Stimulated activated CD8-positive, alpha-beta memory T cell treated with anti-CD3 and anti-CD28 coated beads, Interleukin-7, amount 100 ng/mL, for 1 hour (primary cell): ENCODE measurements at places on chromosomes 5 and 9.

DNA sequence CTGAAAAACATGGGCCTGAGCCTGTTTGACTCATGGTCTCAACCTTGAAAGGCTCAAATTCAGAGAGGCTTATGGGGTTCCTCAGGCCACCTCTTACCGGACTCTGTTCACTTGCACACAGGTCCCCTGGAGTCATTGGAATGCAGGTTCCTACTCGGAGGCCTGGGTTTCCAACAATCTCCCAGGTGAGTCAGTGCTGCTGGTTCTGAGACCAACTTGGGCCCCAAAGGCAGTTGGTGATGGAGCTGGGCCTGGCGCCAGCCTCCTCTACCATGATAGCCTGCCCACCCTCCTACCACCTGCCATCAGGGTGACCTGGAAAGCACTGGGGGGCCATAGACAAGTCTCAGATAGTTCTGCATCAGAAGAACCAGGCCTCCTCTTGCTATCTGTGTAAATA, 188.4 kb downstream of the RGS3 start:
- DNase-seq, result no peak

DNA sequence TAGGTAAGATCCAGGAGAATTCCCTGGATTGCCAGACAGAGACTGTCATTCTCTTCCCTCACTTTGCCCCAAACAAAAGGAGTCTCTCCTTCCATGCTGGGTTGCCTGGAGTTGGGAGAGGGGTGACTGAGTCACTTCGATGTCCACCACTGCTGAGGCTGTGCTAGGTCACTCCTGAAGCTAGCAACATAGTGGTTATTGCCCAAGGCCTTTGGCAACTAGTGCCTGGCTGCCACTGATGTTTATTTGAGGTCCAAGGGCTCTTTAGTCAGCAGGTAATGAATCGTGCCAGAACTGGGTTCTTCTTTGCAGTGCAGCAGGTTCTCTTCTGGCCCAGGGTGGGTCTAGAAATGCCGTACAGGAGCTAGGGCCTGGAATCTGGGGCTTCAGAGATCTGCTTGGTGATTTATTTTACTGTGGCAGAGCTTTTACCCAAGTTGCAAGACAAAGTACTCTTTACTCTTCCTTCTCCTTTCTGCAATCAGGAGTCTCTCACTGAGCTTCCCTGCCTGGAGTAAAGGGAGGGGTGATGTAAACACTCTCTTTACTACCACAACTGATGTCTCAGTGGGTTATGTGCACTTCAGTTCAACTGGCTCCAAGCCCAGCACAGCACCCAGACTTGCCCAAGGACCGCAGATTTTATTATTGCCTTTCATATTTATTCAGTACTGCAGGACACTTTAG, 155.7 kb upstream of the SH3GL2 start:
- no peak for DNase-seq

DNA sequence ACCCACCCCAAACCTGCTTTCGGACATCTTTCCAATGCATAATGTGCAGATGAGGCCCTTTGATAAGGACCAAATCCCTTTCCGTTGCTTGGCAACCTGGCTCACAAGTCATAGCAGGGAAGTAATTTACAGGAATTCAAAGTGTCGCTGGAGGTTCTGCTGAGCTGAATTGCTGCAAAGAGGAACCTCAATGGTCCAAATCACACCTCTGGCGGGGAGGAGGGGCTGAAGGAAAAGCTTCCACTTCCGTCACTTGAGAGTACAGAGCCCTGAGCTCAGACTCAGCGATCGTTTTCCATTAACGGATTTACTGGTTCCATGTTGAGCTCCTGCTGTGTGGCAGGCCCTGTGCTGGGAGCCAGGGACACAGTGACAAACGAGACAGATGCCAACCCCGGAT, 99.3 kb downstream of the KCNIP1 start:
- DNase-seq, result no peak

DNA sequence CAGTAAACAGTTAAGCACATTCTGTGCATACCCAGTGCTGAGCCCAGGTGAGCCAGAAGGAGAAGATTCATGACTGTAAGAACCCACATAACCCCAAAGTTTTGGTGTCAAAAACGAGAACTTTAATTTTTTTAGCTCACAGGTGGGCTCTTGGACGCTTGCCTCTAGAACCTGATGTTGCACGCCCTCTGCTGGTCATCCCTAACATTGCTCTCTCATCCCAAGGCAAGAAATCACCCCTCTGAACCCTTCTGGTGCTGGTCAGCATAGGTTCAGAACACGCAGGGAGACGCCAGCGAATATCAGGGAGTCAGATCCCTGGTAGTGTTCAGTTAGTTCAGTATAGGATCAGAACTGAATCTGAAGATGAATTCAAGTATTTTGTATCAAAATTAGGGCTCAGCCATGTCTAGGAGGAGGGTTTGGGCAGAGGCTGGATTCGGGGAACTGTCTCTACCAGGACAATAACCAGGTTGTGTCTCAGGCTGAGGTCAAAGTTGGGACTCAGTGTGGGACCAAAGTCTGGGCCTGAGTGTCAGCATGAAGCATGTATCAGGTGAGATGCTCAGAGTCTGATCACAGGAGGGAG, 4.1 kb upstream of the DNAJB5 start:
- DNase-seq, result no peak

DNA sequence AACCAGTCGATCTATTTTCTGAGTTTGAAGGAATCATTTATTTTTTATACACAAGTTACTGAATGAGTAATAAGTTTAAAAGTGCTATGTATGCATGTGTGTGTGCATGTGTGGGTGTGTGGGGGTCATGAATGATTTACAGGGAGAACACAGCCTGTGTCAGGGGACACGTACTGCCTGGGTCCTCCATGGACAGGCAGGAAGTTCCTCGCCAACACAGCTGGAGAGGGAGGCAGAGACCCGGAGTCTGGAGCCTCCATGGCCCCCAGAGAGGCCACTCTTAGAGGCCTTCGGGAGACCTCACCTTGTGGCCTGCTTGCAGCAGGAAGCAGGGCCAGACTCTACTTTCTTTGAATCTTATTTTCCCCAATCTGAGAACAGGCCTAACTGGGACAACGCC, 144.7 kb downstream of the GABBR2 start:
- no peak for DNase-seq

DNA sequence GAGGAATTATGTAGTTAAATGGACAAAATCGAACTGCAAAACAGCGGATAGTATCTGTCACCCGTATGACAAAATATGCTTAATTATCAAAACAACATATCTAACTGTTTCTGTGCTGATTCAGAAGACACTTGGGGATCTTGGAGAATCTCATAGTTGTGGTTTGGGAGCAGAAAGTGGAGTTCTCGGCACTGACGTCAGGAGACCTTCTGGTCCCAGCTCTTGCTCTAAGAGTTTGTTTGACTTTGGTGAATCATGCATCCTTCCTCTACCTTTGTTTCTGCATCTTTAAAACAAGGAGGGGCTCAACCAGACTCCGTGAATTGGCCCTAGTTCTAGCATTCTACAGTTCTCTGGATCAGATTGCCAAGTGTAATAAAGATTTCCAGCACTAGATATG, 37.0 kb upstream of the TAF1L start:
- no peak for DNase-seq

DNA sequence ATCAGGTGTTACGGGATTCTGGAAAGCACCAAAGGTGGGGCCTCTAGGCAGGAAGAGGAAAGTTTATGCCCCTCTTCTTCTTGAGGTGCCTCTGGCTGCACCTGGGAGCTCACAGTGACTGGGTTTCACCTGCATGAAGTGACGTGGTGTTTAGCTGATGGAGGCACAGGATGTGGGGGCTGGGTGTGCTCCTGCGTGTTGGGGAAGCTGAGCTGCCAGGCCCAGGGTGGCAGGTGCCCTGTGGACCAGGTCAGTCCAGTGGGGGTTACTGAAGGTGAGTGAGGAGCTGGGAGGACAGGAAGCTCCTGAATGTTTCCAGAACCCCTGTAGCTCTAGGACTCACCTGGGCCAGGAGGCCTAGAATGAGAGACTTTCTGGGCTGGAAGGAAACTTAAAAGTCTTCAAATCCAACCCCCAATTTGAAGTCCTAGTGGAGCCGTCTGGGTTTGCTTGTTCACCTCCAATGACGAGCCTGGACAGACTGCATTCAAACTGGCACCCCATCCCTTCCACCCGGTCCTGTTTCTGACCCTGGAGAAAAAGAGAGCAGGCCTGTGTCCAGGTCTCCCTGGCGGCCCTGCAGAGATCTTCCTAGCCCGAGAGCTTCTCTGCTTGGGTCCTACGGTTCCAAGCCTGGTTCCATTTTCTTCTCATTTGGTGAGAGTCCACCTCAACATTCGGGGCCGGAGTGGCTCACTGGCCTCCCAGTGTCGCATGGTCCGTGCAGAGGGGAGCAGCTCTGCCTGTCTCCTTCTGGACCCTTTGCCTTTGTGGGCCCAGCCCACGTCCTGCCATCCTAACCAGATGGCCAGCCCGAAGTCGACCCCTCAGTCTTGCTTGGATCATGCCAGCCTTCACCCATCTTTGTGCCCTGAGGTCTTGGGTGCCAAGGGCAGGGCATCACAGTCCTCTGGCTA, 22.3 kb downstream of the TRAF1 start:
- DNase-seq, result no peak

DNA sequence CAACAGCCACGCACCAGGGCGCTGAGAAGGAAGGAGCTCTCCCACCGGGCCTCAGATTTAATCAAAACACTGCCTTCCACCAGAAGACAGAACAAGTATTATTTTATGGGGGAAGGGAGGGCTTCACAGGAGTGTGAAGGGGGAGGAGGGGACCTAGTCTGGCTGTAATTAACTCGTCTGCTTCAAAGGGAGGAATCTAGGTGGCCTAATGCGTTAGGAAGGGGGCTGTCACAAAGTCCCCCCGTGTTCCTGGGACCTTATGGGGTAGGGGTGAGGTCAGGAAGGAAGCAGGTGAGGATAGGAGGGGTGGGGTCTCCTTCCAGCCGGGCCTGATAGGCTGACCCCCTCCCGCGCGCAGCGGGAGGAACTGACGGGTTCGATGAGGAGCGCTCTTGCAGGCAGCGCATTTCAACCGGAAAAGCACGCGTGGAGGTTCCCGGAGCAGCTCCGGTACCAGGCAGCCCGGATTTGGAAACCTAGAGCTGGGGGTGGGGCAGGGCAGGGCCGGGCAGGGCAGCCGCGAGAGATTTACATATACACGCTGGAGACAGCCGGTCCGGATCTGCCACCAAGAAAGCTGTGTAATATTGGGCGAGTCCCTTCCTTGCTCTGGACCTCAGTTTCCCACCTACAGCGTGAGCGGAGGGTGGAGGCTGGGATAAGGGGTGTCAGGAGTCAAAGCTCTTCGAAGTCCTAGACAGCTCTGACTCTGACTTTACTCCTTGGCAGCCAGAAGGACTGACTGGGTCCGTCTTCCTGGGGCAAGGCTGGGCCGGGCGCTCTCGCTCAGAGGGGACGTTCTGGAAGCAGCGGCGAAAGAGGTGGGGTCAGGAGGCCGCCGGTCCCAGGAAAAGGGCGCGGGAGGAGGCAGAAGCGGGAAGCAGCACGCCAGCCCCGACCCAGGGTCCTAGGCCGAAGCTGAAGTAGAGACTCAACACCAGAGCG, 1.8 kb downstream of the SHB start:
- no peak for DNase-seq

DNA sequence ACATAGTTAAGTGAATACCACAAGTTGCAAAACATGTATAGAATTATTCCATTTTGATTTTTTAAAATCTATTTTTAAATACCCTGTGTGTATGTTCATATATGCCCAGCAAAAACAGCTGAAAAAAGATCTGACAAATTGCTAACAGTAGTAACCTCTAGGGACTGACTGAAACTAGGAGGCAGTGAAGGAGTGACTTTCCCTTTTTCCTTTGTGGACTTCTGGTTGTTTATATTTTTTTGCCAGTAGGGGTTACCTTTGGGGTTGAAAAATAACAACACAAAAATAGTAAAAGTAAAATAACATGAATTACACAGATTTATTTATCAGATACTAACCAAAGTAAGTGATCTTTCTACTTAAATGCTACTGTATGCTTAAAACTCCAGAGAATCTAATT, 2.9 kb downstream of the MEGF9 start:
- no peak for DNase-seq

GRCh38 chr9:22356985-22357384, 89.6 kb upstream of the DMRTA1 start:
- DNase-seq, result no peak

DNA sequence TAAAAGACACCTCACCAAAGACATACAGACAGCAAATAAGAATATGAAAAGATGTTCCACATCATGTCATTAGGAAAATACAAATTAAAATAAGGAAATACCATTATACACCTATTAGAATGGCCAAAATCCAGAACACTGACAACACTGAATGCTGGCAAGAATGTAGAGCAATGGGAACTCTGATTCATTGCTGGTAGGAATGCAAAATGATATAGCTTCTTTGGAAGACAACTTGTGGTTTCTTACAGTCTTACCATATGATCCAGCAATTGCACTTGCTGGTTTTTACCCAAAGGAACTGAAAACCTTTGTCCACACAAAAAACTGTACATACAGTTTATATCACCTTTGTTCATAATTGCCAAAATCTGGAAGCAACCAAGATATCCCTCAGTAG, 6.5 kb downstream of the TMEM161B start:
- DNase-seq, result no peak

DNA sequence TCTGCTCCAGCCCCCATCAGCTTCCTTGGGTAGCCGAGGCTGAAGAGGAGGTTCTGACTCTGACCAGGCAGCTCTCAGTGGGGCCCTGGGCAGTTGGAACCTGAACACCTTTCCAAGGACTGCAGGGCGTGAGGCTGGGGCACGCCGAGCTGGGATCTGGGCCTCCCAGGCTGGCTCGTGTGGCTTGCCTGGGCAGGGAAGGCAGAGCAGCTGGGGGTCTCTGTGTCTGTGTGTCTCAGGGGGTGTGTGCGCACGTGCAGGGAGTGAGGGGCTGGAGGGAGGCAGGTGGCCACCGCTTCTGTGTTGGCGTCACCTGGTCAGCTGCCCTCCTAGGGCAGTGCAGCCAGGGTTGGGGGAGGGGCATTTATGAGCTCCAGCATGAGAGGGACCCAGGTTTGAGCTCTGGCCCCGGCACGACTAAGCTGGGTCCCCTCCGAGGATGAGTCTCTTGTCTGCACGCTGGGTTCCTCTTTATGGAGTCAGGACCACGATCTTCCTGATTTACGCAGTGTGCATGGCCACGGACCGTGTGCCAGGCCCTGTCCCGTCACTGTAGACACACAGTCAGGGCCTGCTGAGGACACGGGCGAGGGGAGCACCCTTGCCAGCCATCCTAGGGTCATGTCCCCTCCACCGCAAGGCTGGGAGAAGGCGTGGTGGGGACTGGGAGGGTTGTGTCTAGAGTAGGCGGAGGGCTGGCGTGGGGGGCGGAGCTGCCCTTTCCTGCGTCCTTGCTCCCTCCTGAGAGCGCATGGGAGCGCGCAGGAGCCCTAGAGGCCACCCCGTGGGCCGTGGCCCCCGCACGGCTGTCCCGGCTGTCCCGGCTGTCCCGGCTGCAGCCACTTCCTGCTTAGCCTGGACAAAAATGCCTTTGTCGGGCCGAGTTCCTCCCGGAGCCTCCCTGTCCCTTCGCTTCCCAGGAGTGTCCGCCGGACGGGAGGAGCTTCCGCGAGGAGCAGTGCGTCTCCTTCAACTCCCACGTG, 4.6 kb downstream of the ADAMTSL2 start:
- no peak for DNase-seq

GRCh38 chr5:151280443-151280842, 23.1 kb downstream of the SLC36A3 start:
- DNase-seq, result no peak
